ENCODE measurements at places on chromosomes 11 and 22.

- DNase-seq: no peak
Observed at GRCh38 chr11:106395716-106396349, 318.4 kb downstream of the AASDHPPT start.

- DNase-seq: no peak
Observed at GRCh38 chr11:93494357-93494756, 48.8 kb downstream of the SMCO4 start.

DNA sequence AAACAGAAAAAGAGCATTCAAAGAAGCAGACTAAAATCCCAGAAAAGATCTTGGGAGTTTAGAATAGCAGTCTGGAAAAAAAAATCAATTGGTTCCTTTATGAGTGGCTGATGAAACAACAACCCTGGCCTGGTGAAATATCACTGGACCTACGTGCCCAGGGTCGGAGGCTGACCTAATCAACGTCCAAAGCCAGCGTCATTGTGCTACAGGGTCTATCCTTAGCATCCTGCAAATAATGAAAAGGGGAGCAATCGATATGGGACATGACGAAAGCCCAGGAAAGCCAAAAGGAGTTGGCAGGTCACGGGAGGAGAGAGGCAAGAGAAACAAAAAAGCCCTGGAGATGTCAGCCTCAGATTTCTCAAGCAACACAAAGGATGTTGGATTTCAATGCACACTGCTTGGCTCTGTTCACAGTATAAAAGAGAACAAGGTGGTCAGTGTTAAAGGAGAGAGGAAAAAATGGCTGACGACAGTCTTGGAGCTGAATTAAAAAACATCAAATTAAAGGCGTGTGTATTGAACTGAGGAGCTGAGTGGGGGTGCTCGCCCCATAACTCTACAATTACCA, 148.8 kb downstream of the BLID start:
- no peak for DNase-seq

DNA sequence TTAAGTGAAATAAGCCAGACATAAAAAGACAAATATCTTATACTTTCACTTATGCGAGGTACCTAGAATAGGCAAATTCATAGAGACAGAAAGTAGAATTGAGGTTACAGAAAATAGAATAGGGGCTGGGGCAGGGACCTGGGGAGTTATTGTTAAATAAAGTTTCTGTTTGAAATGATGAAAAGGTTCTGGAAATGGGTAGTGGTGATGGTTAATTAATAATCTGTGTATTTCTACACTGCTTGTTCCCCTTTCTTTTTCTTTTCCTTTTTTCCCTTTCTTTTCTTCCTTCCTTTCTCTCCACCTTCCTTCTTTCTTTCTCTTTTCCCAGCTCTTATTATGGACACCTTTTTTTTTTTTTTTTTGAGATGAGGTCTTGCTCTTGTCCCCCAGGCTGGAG, 2.8 kb downstream of the NAALADL1 start:
- no peak for DNase-seq

DNA sequence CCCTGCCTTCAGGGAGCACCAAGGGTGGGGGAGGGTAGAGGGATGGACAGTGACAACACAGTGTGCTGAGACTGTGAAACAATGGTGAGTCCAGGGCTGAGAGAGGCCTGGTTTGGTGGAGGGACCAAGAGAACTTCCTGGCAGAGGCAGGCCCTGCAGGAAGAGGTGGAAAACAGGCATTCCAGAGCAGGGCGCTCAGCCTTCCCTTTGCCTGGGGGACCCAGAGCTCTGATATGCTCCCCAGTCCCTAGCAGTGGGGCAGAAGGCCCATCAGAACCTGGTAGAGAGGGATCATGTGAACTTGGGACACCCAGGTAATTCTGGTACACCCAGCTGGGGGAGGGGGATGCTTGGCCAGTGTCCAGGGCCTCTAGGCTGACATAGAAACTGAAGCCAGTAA, 17.2 kb upstream of the UVRAG start:
- no peak for DNase-seq

- no peak for DNase-seq
Observed at GRCh38 chr11:40118780-40119179, 1340.7 kb downstream of the LRRC4C start.

DNA sequence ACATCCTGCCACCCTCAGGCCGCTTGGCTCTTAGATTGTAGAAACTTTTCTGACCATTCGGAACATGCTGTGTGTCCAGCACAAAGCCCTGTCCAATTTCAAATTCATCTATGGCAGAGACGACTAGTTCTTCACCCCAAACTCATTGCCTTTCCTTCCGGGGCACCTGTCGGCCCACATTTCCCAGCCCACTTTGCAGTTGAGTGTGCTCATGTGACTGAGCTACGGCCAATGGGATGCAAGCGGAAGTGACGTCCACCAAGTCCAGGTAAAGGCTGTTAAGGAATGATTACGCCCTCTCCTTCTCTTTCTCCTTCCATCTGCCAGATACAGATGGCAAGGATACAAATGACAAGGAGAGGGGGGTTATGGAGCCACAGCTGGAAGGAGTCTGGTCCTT, 32.5 kb downstream of the SYT13 start:
- no peak for DNase-seq

DNA sequence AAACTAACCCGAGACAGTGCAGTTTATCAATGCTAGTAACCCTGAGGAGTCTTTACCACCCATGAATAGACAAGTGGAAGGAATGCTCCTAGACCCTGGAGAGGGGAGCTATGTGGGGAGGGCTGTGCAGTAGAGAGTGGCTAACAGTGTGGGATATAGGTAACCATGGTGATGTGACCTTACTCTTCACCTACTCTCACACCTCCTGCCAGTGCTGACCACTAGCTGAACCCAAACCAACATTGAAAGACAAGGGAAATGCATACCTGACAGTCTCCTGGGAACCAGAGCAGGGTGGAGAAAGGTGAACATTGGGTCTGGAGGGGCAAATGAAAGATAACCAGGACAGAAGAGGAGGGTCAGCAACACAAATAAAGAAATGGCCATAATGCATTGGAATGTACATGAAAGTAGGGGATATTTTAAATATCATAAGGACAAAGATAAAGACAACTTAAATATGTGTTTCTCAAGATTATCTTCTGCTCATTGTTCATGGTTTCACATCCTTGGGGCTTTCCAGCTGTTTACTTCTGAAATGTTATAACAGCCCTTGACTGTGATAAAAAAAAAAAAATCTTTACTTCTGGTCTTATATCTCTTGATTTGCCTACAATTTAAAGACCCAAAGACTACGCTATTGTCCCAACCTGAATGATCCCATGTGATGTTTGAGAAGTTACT, 983.3 kb upstream of the TENM4 start:
- DNase-seq: no peak

GRCh38 chr11:78350091-78350645, 67.5 kb downstream of the GAB2 start:
- DNase-seq: no peak

DNA sequence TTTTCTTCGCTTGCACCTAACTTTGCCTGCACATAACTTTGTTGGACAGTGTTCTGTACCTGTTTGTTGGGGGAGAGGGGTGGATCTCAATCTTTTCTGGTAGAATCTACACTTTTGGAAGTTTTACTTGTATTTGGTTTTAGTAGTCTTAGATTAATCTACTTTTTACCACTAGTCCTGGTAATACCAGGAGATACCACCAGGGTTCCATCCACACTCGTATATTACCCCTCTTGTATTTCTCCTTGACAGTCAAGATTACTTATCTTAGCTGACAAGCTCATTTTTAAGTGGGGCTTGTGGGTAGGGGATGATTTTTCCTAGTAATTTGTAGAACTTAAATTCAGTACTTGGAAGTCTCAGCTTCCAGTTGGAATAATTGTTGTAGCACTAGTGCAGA, 37.3 kb upstream of the TECTA start:
- peak; percentile 8 for DNase-seq

DNA sequence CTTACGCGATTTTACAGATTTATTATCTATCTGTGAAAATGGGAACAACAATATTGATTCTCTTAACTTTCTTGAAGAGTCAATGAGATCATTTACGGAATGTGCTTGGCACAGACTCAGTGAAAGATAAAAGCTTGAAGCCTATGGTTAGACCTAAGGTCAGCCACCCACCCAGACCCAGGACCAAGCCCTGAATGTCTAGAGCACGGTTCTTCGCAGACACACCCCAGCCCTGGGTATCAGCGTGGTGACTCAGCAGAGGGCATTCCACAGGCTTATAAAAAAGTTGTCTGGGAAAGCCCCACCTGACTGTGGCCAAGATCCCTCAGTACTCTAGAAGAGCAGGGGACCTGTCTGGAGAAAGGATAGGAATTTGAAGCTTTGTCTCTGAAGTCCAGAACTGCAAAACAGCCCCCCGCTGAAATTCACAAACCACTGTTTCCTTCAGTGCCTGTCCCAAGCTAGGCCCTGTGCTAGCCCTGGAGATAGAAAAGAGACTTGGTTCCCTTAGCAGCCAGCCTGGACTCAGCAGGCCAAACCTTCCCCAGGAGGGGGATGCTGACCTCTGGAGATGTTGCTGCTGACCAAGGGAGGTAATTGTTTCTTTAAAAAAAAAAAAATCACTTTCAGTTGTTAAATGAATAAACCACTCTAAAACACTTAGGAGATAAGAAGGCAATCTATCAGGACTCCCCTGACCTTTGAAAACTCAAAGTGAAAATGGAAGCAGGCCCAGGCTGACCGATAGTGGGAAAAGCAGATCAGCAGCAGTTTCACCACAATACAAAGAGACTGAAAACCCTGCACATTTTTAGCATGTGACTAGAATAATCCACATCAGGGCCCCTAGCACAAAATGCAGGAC, 114.0 kb downstream of the ABTB2 start:
- DNase-seq: no peak

- DNase-seq: no peak
Observed at GRCh38 chr11:57260937-57261783, 24.1 kb upstream of the APLNR start.

- DNase-seq: peak; percentile 25
Observed at GRCh38 chr11:134560566-134561330, 148.7 kb upstream of the B3GAT1 start.

- DNase-seq: no peak
Observed at GRCh38 chr22:46363611-46364321, 28.3 kb downstream of the TRMU start.

DNA sequence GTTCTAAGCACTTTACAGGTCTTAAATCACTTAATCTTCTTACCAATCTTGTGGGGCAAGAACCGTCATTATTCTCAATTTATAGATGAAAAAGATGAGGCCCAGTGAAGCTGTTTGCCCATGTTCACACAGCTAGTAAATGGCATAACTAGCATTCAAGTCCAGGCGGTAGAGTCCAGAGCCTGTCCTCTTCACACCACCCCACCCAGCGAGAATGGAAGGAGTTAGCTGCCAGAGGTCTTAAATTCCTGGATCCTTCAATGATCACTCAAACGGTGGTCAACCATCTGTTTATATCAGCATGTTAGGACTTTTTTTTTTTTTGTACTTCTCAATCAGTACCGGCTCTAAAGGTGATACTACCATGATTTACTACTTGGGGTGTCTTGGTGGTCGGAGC, 43.3 kb downstream of the PARVA start:
- no peak for DNase-seq

GRCh38 chr11:32713496-32713895, 81.0 kb downstream of the CCDC73 start:
- no peak for DNase-seq

GRCh38 chr11:113613619-113614018, 92.5 kb downstream of the TMPRSS5 start:
- DNase-seq: no peak

GRCh38 chr22:41555325-41555982, 5.4 kb upstream of the CSDC2 start:
- no peak for DNase-seq

DNA sequence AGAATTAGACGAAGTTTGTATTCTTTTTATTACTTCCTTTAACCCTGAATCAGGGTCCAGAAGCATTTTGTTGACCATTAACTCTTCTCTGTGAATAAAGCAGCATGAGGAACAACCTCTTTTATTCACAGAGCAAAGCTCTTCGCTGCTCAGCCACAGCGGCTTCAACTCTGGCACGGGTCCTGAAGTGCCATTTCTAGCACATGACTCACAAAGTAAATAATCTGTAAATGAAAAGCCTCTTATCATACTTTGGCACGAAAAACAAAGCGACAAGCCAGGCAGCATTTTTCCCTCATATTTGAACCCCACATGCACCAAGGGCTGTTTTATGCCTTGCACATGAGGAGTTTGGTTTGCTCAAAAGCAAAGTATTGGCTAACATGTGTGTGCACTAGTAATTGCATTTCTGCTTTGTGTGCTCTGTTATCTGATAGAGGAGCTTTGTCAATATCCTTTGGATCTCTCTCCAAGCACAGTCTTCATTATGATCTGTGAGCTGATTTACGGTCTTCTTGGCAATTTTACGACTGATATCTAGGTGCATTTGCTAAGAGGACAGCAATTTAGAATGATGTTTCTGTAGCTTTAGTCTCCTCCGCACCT, 33.0 kb upstream of the APOBEC3A start:
- no peak for DNase-seq

DNA sequence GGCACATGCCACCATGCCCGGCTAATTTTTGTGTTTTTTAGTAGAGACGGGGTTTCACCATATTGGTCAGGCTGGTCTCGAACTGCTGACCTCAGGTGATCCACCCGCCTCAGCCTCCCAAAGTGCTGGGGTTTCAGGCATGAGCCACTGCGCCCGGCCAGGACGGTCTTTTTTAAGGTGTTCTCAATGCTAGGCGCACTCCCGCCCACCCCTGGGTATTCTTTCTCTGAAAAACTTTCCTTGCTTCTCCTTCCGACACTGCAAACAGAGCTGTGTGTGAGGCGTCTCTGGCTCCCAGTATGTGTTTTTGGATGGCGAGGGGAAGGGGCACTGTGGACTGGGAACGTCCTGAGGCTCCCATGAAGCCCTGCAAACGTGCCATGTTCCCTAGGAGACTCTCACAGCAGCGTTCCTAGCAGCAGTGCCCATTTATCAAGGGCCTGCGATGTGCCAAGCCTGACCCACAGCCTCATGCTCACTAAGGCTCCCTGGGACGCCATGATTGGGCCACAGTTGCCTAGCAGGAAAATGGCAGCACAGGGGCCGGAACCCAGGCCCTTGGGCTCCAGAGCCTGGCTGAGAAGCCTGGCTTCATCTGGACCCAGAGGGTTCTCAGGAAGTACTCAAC, 2.4 kb upstream of the RASL10A start:
- no peak for DNase-seq

GRCh38 chr11:82118946-82119345, 614.7 kb downstream of the FAM181B start:
- DNase-seq: no peak

DNA sequence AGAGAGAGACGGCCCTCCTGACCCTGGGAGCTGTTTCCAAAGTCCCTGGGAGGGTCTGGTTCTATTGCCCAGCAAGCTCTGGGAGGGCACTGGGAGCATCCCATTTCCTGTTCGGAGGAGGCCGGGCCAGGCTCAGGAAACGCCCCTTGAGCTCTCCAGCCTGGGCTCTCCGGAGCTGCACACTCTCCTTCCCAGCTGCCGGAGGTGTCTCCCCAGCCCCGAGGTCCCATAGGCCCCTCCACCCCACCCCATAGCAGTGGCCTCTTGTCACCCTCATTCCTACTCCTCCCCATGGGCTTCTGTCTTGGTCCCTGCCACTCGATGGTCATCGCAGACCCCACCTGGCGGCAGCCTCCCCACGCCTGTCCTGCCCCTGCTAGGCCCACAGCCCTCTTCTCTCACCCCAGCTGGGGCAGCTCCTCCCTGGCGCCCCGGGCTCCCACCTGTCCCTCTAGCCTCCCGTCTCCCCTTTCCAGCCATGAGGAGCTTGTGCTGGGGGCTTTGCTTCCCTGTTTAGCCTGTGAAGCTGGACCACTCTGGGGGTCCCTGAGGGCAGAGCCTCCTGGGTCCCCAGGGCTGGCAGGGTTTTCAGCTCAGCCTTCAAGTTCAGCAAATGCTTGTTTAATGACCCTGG, 2.8 kb downstream of the TSPAN32 start:
- no peak for DNase-seq

- DNase-seq: no peak
Observed at GRCh38 chr22:50058061-50058905, at the start of gene TTLL8. TTLL8 (minus strand) TSS chr22:50058298.

GRCh38 chr11:87259736-87260135, 222.0 kb downstream of the TMEM135 start:
- no peak for DNase-seq

All from endothelial cell (in vitro differentiated cells).